GOT3 (cell line): ENCODE measurements at places on chromosomes 16 and 17.

DNA sequence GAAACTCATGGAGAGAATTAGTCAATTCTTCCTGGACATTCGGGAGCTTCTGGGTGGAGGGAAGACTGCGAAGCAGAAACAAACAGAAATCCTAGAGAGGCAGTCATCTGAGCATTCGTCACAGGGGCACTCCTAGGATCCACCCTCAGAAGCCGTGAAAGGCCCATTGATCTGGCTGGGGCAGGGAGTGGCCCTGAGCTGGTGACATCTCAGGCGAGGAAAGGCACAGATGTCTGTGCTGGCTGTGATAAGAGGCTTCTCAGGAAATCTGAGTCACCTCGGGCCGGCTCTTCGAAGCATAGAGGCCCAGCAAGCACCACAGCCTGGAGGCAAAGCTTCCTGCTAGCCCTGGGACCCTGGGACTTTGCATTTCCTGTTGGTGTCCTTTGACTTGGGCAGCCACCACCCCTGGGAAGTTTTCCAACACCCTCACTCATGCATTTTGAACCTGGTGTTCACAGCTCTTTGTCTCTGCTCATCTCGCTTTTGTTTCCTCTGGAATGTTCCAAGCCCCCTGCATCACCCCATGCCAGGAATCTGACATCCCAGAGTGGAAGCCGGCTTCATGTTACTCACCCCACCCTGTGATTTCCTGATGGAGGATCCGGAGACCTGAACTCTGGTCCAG is 23.3 kb upstream of the CDRT4 start:
- no peak for DNase-seq

- DNase-seq, result no peak
These were observed 667 bp downstream of the FSCN2 start for GRCh38 chr17:81528651-81529436.

- DNase-seq, result no peak
These were observed 84.1 kb downstream of the TBC1D16 start for GRCh38 chr17:79951361-79952264.

GRCh38 chr17:83046448-83047181 is 32.8 kb upstream of the METRNL start:
- DNase-seq, result no peak

- DNase-seq, result no peak
These were observed 31.6 kb downstream of the ITGAM start for GRCh38 chr16:31291376-31291775.
